ENCODE measurements at places on chromosomes 4 and X.

- no peak for DNase-seq
Measured at GRCh38 chr4:38861791-38862190, 5.2 kb upstream of the TLR6 start.

DNA sequence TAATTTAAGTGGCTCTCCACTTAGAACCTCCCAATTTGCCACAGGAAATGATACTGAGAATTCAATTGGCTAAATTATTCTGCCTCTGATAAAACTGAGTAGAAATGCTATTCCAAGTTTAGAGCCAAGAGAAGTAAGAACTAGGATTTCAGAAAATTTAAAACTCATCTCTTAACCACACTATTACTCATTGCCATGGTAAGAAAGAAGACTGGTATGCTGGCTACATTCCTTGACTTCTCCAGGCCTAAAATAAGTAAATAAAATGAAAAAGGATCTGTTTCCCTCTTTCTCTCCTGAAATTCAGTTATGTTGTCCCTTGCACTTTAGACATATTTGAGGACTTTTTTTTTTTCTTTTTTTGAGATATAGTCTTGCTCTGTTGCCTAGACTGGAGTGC is 23.3 kb downstream of the ZNF280C start:
- no peak for DNase-seq

DNA sequence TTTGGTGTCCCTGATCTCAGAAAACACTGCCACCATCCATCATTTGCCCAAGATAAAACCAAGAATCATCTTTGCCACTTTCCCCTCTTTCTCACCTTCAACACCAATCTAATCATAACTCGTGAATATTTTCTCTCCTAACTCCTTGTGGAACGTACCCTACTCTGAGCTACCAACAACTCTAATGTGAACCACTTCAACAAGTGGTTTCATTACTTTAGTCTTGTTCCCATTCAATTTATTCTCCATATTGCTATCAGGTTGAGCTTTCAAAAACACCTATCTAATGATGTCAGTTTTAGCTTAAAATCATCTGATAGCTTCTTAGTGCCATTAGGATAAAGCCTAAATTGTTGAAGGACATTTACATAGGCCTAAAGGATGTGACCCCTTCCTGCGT is 39.8 kb upstream of the CXorf38 start:
- no peak for DNase-seq

DNA sequence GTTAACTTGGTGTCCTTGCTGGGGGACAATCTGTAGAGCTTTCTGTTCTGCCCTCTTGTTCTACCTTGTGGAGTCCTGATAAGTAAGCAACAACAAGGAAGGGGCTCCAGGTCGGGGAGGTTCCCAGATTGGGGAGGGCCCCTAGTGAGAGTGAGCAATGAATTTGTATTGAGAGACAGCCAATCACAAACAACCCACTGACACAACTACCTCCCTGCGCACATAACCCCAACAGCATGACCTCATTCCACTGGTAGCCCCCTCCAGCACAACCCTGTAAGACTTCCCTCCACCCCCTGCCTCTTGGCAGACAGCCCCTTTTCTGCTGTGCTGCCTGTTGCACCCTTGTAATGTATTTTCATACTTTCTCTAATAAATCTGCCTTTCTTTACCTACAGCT is 19.7 kb upstream of the PNPLA4 start:
- no peak for DNase-seq

DNA sequence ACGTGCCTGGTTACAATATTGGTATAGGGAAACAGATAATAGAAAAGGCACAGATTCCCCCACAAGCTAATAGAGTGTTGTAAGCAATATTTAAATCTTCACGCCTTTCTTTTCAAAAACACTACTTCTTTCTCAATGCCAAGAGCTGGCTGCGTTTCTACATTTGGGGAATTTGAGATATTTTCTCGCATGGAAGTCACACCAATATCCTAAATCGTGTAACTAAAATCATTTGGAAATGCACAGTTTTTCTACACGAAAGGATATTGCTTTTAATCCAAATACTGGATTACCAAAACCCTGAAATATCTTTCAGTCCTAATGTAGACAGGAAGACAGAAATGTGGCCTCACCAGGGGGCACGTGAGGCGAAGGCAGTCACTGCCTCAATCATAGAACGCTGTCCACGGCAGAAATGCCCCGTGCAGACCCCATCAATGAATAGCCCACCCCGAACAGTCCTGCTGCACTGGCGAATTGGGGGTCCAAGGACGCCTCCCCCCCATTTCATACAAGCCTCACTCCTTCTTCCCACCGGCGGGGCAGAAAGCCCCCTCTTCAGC is 106.6 kb downstream of the NSUN7 start:
- DNase-seq: no peak

Data from stimulated activated CD8-positive, alpha-beta memory T cell treated with anti-CD3 and anti-CD28 coated beads, Interleukin-7, amount 100 ng/mL, for 1 hour (primary cell).